ENCODE measurements at places on chromosomes 12 and 14. TPM values are rescaled to one million over a fixed set of nuclear protein-coding genes. Genes with fewer than 3 reads are reported as not detected.

DNA sequence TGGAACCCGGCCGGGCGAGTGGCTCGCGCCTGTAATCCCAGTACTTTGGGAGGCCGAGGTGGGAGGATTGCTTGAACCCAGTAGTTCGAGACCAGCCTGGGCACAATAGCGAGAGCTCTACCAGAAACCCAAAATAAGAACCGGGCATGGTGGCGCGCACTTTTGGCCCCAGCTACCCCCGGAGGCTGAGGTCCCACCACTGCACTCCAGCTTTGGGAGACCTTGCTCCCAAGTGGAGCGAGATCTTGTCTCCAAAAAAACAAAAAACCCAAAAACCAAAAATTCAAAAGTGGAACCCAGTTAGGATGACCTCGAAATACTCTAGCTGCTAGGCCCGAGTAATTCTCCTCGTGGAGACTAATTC lies 769 bp upstream of the VTI1B start:
- H3K4me1 ChIP-seq = peaks cover 48% of the 10 kb centered on the region
- peaks cover 10% of the 10 kb centered on the region for H3K36me3 ChIP-seq
- H3K4me3 ChIP-seq = peak overlapping the region; percentile 92

- no peaks in the 10 kb centered on the region for H3K27me3 ChIP-seq
- H3K4me1 ChIP-seq = peaks cover 31% of the 10 kb centered on the region
- H3K27ac ChIP-seq = peak overlapping the region; percentile 74
- H3K4me3 ChIP-seq = no peak overlapping the region
- H3K36me3 ChIP-seq = peaks cover 91% of the 10 kb centered on the region
Observed at GRCh38 chr12:109932878-109933503, 32.9 kb downstream of the TCHP start.

DNA sequence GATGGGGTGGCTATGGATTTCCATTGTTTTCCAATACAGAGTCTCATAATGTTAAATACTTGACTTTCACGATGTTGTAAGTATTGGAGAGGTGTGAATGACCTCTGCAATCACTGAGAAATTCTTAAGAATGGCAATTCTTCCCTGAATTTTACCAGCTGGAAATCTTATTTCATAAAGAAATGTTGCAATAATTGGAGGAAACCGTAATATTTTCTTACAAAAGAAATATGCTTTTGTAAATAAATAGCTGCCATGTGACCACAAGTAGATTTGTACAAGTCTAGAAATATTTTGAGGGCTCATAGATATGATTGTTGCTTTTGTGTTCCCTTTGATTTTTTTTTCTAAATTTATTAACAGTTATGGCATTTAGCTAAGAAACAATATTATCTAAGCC lies 308.7 kb upstream of the ATP2B1 start:
- H3K4me3 ChIP-seq = no peak overlapping the region
- H3K27me3 ChIP-seq = no peaks in the 10 kb centered on the region
- H3K4me1 ChIP-seq = no peaks in the 10 kb centered on the region
- no peak overlapping the region for H3K27ac ChIP-seq
- no peak for DNase-seq

The MYH7 gene
- total RNA-seq = 14,853 TPM
